Posterior vena cava (tissue), 2 donors: ENCODE measurements at places on chromosomes 7 and 10.

- DNase-seq = no peak
These were observed 14.1 kb downstream of the ZMIZ1 start for GRCh38 chr10:79082631-79083596.

GRCh38 chr7:155213385-155213784 lies 84.3 kb upstream of the INSIG1 start:
- DNase-seq = peak; percentile 72

DNA sequence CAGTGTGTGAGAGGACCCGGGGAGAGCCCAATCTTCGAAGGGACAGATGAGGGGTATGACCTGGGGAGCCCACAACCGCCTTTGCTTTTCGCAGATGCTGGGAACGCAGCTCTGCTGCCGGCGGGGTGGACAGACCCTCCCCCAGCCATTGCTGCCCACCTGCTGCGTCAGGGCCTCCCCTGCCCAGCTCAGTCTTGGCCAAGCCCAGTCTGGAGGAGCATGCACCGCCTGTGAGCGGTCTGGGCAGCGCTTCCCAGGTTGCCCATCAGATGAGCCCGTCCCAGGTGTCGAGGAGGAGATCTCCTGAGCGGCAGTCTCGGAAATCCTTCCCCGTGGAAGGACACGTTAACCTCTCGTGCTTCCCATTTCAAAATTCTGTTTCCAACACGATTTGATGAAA lies 17.3 kb upstream of the AP5Z1 start:
- DNase-seq = no peak

GRCh38 chr7:151239837-151240459 lies 7.7 kb downstream of the CHPF2 start:
- DNase-seq = peak; percentile 50

DNA sequence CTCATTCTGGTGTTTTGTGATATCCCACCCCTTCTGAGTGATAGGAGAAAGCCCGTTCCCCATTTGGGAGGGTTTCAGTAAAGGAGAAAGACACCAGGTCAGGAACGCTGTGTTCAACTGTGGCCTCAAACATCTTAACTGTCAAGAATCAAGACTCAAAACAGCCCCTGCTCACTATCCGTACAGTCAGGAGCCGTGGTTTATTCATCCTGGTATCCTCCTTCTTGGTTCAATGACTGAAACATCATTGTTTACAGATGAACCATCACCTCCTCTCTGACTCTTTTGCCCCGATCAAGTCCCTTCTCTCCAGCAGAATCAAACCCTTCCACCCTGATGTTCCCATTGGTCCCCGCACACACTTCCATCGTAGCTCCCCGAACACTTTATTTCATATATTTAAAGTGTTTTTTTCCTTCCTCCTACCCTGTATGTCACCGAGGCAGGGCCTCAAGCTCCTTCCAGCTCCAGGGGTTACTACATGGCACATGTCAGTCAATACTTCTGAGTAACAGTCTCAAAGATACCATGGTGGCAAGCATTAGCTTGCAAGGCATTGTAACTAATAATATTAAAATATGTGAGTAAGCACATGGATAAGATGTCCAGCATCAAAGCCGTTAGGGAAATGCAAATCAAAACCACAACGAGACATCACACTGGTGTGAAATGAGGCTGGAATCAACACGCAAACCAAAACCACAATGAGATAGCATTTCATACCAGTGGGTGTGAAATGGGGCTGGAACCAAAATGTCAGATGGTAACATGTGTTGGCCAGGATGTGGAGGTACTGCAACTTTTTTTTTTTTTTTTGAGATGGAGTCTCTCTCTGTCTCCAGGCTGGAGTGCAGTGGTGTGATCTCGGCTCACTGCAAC lies 124.7 kb upstream of the C1QL3 start:
- DNase-seq = no peak

- DNase-seq = no peak
These were observed 130.7 kb downstream of the BAMBI start for GRCh38 chr10:28807760-28808613.

DNA sequence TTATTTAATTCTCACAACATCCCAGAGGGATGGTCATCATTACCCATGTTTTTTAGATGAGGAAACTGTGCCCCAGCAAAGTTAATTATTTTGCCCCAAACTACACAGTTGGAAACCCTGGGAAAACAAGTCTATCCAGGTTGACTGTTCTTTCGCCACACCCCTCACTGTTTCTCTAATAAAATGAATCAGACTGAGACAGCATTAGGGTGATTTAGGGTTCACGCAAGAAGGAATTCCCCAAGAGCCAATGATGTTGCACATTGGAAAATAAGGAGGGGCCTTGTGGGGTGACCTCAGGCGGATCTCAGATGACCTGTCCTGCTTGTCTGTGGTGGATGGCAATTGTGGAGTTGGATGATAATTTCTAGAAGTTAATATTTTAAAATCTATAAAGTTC lies 135.7 kb upstream of the TBX20 start:
- DNase-seq = no peak

- DNase-seq = peak; percentile 79
These were observed 51.8 kb downstream of the TMEM209 start for GRCh38 chr7:130153211-130153908.

GRCh38 chr10:63765126-63765525 lies 243.9 kb downstream of the REEP3 start:
- DNase-seq = no peak

GRCh38 chr10:68800211-68800610 lies 27.1 kb upstream of the STOX1 start:
- DNase-seq = no peak

DNA sequence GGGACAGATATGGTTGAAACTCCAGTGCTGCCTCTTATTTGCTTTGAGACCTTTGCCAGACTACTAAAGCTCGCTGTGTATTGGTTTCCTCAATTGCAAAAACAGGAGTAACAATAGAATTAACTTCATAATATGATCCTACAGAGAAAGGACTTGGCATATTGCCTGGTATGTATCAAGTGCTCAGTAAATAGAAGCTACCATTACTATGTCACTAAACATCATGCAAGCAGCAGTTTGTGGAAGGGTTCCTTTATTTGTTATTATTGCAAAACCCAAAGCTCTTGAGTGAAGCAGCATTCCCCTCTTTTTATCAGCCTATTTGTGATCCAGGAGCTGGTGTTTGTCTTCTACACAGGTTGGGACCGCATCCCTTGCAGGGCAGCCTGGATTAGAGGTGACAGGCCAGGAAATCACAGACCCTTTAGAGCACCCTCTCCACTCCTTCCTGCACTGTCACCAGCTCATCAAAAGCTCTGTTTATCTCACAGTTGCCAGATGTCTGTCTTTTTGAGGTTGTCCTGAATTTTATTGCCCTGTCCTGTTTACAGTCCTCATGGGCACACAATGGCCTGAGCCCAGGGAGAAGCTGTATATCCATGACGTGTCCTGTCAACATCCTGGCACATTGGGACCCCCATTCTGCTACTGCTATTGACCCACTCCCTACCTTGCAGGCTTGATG lies 121.5 kb downstream of the SNX10 start:
- no peak for DNase-seq

DNA sequence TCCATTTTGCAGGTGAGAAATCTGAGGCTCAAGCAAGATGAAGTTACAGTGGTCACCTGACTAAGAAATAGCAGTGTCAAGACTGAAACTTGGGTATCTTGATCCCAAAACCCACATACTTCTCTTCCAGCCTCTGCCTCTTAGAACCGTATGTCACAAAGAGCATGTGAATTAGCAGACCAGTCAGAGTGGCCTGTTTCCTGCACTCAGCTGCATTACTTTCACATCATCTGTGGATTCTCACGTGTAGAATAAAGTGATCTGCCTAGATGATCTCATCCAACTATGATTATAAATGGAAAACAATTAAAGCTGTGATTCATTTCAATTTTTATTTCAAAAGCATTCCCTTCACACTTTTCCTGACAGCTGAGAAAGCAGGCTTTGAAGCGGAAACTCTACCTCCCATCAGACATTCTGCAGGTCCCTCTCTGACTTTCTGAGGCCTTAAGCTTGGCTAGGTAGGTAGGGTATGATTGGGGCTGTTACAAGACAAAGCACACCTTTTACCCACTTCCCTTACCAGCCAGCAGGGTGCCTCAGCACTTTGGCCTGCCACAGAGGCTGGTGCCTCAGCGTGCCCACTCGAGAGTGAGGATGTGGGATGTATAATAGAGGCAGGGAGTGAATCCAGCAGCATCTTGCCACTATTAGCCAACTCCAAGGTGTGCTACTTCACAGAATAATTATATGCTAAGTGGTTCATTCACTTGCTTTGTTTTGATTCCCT lies 70.2 kb upstream of the PDE1C start:
- no peak for DNase-seq

DNA sequence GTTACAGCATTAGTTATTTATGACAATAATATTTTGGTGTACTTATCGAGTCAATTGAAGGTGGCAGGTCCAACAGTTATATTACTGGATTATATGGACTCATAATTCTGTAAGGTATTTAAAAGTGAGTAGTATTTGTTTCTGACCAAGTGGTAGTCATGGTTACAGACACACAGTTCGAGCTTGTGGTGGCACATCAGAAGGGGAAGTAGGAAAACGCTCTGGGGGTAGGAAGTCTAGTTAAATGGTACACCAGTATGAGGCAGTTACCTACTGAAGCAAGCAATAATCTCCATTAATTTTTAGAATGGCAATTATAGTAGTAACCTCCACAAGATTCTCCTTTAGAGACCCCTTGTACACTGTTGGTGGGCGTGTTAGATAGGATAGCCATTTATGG lies 541.2 kb downstream of the ETV1 start:
- DNase-seq = no peak

DNA sequence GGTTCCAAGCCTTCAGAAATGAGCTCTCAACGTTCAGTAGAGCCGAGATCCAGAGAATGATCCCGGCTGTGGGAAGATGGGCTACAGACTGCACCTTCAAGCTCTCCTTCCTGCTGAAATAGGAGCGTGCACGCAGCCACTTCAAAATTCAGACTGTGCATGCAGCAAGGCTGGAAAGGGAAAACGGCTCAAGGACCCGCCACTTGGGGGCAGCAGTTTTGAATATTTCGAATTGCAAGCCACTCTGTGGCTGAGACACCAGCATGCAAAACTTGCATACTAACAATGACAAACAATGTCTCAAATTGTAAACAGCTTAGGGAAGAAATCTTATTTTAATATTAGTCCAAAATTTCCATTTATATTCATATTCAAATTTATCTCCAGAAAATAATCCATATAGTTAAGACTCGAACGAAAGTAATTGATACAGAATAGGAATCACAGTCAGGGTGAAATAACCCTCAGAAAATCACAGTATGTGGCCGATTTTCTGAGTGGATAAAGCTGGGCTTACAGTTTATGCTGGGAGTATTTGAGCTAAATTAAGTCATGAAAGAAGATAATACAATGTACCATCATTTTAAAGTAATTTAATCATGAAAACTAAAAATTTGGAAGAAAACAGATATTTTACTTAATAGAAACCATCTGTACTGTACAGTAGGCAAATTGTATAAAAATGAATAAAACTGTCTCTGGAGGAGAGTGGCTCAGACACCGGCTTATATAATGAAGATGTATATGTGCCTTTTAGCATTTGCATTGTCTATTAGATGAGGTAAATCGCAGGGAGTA lies 137.9 kb upstream of the MKI67 start:
- no peak for DNase-seq

- no peak for DNase-seq
These were observed 6.7 kb upstream of the PRSS37 start for GRCh38 chr7:141847996-141848395.

DNA sequence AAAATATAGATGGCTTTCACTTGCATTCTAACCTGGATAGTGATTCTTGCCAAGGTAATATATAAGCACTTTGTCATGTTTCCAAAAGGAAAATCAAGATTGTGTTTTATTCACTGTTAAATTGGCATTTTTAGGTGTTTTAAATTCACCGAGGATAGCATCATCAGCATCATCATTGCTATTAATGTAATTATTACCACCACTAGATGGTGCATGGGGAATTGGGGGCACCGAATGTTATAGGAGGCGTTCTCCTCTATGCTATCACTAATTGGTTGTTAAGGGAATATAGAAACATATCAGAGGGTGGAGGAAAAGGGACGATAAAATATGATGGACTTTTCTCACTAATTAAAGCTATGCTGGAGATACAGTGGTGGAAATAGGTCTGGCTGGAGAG lies 95.5 kb downstream of the CELF2 start:
- DNase-seq = no peak

GRCh38 chr10:76125900-76126299 lies 694.5 kb downstream of the LRMDA start:
- no peak for DNase-seq

DNA sequence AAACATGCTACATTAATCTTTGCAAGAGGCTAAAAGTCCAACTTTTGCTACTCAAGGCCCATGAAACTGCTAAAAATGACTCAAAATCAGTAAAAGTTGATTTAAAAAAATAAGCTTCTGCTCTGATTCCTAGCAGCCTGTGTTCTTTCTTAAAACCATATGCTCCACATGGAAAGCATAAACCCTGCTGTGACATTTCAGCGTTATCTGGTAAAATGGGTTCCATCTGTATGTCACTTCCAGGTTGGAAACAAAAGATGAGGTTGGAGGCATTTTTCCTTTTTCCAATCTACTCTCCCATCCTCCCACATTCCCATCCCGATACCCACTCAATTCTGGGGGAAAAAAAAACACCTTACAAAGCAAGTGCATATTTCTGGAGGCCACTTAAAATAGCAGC lies 439.5 kb downstream of the NEBL start:
- no peak for DNase-seq

DNA sequence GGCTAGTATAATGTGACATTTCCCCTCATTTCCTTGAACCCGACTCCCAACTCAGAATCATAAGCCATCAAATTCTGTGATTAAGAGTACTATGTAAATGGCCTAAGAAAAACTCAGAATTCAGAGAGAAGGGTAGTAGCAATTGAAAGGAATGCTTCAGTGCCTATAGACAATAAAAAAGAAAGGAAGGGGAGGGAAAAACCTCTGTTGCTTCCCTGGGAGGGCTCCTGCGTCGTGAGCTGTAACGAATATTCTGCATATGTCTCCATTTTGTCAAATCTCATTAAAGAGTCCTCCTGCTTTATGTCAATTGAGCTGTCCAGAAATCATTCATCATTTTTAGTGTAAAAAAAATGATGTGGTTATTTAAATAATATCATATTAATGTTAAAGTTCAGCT lies 223.0 kb downstream of the VTI1A start:
- DNase-seq = no peak

- DNase-seq = no peak
These were observed 465.8 kb downstream of the ARL4A start for GRCh38 chr7:13153266-13153665.

DNA sequence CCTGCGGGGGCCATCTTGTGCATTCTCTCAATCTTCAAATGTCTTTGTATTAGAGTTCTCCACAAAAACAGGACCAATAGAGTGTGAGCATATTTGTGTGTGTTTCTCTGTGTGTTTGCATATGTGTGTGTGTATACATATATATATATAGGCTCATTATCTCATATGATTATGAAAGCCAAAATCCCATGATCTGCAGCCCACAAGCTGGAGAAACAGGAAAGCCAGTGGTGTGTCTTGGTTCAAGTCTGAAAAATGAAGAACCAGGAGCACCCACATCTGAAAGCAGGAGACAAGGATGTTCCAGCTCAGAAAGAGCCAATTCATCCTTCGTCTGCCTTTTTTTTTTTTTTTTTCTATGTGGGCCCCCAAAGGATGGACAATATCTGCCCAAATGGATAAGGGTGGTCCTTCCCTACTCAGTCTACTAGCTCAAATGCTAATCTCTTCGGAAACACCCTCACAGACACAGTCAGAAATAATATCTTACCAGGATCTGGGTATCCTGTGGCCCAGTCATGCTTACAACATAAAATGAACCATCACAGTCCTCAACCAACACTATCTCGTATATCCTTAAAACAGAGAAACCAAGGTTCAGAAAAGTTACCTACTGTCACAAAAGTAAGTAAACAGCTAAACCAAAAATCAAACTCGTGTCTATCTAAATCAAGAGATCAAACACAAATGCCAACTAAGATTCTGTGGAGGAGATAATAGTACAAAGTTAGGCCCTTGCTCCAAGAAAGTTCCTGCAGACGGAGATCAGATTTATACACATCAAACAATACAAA lies 141.9 kb downstream of the JMJD1C start:
- DNase-seq = no peak
